ENCODE measurements at places on chromosomes 7 and 10. TPM values are rescaled to one million over a fixed set of nuclear protein-coding genes. Genes with fewer than 3 reads are reported as not detected.
A peak's percentile ranks its signal among the peaks of the same experiment; 100 is the strongest.

The PLPP4 gene
- not detected for total RNA-seq

DNA sequence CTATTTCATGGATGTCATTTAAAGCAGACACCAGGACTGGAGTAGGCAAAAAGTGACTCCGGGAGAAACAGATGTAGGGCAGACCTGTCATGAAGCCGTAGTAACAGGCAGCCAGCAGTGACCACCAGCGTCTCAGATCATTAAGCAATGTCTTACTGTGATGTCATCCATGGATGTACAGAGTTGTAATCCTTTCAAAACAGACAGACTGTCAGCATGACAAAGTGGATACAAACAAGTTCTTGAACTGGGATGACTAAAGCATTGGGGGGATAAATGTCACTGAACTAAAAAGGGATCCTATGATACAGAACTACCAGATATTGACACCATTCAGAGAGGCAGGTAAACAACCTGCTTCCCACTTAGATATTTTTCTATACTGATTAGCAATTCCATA is 675.5 kb downstream of the PARD3 start:
- no peak for DNase-seq

DNA sequence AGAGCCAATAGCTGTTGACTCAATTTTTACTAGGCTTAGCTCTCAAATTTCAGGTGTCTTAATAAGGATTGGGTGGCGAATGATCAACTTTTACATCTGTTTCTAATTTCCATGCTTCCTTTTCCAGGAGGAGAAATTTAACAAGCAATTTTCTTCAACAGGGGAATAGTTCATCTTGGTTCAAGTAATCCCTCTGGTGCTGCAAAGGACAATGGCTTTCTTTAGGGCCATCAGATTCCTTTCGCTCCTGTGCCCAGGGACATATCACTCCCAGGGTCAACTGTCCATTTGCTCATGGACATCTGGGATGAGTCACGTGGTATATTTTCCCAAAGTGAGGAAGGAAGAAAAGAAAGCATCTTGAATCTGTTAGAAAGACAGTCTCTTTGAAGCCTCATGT is 313.3 kb downstream of the FRMD4A start:
- no peak for DNase-seq

The UCMA gene
- not detected for total RNA-seq

GRCh38 chr10:60048091-60048501 is 141.7 kb upstream of the CCDC6 start:
- DNase-seq = no peak

GRCh38 chr7:91835826-91836368 is 44.6 kb downstream of the MTERF1 start:
- no peak for DNase-seq

DNA sequence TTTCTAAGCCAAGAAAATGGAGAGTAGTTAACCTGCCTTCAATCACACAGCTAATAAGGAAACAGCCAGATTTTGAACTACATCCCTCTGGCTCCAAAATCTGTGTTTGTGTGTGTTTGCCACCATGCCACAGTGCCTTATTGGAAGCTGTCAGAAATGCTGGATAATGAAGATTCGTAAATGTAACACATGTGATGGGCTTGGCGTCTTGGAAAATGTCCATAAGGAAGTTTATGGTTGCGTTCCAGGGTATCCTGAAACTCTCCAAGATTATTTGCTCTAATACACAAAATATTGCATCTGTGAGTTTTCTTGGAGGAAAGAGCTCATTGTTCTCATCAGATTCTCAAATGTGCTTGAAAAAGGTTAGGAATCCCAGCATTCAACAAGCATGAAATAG is 22.7 kb downstream of the MYOF start:
- no peak for DNase-seq

DNA sequence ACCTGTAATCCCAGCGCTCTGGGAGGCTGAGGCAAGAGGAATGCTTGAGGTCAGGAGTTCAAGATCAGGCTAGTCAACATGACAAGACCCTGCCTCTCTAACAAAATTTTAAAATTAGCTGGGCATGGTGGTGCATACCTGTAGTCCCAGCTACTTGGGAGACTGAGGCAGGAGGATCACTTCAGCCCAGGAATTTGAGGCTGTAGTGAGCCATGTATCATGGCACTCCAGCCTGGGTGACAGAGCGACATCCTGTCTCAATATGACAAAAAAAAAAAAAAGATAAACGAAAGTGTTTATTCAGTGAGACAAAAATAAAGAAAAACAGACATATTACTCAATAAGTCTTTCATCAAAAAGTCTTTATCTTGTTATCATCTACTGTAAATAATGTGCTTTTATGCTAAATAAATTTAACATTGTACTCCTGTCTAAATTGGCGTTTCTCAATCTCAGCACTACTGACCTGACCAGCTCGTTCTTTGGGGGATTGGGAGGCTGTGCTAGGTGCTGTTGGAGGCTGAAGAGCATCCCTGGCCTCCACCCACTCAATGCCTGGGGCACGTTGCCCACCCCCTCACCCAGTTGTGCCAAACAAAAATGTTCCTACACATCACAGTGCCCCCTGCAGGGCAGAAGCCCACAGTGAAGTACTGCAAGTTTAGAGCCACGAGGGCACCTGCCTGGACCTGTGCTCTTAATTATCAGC is 57.7 kb downstream of the NCAPG2 start:
- DNase-seq = no peak

The HOXA9 gene
- 43.1 TPM for total RNA-seq

GRCh38 chr10:6002809-6003510 is 25.6 kb upstream of the IL15RA start:
- DNase-seq = no peak

DNA sequence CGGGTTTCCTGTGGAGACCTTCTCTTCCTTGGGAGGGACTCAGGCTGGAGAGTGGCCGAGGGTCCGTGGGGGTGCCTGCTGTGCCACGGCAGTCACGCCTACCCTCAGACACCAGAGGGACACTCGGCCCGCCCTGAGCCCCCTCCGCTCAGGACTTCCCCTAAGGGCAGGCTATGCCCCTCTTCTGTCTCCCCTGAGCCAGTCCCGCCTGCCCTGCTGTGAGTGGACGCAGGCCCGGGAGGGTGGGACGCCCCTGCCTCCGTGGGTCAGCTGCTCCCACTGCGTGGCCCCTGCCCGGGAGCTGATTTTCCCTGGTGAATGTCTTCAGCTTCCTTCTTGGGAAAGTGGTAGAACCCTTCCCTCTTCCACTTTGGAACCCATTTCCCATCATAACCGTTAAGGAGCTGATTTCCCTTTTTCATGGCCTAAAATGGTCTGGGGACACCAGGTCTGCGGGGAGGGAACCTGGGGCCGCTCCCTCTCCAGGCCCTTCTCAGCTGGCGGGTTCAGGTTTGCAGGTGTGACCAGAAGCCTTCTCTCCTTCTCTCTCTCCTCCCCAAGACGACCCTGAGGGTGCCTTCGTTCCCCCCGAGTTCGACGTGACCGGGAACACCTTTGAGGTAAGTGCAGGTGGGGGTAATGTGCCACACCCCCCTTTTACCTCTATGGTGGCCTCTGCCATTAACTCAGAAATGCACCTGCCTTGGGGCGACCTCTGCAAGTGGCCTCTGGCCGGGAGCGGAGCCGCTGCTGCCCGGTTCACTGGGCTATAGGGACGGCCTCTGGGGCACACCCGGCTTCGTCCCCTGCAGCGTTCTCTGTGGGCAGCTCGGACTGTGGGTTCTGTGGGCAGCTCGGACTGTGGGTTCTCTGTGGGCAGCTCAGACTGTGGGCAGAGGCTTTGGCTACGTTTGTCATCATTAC is 7.9 kb downstream of the KNDC1 start:
- DNase-seq = peak; percentile 81

Measured in lower leg skin (tissue), 4 donors.